NCI-H2081 (cell line): ENCODE measurements at places on chromosomes 16 and 17.

GRCh38 chr16:2833776-2834175 is 3.7 kb downstream of the ZG16B start:
- DNase-seq: no peak

DNA sequence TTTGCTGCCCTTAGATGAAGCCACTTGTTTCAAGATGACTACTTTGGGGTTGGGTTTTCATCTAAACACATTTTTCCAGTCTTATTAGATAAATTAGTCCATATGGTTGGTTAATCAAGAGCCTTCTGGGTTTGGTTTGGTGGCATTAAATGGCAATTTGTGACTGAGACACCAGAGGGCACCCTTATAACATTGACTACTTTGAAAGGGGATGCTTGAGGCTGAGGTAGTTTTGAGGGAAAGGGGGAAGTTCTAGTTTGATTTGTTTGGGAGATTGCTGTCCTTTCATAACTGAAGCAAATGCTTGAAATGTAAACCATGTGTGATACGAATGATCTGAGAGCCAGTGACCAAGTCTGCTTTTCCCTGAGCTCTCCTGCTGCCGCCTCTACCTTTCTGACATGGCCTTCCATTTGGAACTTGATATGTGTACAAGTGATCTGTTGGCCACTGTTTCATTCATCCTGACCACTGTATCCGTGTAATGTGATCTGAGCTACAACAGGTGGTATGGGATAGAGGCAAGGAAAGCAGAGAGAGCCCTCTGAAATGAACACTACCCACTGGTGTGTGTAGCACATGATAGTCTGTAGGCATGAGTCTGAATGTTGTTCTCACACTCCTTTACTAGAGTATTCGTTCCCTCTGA is 5.8 kb upstream of the RARA start:
- peak; percentile 71 for DNase-seq

DNA sequence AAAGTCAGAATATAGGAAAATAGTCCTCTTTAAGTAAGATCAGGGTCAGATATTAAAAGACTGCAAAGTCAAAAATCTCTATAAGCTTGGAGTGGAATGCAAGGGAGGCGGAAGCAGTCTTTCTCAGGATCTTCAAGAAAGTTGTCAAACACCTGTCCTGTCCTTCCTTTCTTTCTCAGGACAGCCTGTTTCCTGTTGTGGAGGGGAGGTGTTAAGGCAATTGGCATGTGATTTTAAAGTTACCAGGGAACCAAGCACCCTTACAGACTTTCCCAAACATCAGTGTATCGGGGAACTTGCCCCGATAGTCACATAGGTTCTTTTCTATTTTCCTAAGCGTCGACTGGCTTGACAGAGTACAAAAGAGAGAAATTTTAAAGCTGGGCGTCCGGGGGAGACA is 2.1 kb downstream of the ATP5PD start:
- DNase-seq: no peak

DNA sequence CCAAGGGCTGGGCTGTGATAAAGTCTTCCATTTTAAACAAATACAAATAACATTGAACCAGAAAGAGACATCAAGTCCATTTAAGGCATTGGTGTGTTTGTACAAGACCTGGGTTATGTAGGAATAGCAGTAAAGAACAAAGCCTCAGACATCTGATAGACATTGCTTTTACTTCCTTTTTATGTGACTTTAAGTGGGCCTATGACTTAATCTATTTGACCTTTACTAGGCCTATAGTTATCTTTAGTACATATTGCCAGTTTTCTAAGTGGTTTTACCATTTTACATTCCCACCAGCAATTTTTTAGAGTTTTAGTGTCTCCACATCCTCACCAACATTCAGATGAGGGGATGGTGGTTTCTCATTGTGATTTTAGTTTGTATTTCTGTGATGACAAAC is 298.8 kb downstream of the ZFHX3 start:
- DNase-seq: no peak

- DNase-seq: no peak
These were observed 70.5 kb downstream of the MARF1 start for GRCh38 chr16:15572329-15573001.

DNA sequence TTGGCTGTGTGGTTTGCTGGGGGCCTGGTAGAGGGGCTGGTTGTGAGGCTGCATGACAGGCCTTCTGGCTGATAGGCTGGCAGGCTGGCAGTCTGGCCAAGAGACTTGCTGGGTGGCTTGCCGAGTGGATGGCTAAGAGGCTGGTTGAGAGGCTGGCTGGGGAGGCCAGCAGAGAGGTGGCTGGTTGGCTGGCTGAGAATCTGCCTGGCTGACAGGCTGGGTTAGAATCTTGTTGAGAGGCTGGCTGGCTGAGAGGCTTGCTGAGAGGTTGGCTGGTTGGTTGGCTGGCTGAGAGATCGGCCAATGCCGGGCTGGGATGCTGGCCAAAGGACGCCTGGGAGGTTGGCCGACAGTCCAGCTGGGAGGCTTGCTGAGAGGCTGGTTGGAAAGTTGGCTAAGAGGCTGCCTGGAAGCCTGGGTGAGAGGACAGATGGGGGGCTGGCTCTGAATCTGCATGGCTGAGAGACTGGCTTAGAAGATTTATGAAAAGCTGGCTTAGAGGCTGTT is 35.9 kb upstream of the ACSM2B start:
- no peak for DNase-seq

DNA sequence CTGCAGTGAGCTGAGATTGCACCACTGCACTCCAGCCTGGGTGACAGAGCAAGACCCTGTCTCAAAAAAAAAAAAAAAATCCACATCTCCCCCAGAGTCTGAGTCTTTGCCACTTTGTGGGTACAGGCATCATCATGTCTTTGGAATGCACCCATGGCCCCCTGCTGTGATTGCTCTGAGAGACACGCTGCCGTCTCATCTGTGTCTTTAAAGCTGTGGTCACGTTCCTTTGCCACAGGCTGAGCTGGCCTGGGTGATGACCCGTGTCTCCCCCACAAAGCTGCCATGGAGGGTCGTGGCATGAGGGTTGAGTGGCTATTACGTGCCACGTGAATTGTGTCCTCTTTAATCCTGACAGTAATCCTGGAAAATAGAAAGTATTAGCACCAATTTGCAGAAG is 20.2 kb downstream of the CRISPLD2 start:
- DNase-seq: no peak

DNA sequence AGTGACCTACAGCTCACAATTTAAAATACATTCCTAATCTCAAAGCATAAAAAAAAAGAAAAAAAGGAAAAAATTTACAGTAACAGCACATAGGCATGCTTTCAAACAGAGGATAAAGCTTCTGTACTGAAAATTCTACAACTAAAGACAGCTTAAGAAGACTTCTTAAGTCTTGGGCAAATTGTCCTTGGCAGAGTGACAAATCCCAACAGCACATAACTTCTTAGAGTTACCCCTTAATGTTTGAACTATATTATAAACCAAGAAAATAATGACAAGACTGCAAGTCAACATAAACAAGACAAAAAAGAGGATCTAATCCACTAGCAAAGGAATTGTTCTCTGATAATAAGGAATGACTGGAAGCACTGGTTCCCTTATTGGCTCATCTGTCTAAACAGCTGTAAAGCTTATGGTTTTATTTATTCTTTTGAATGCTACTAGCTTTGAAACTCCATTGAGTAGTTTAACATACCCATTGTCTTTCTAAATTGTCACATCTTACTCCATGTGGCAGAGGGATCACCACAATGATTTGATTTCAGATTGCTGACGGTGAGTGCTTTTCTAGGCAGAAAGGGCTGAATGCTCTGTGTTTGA is 1576.8 kb upstream of the GOT2 start:
- DNase-seq: no peak

DNA sequence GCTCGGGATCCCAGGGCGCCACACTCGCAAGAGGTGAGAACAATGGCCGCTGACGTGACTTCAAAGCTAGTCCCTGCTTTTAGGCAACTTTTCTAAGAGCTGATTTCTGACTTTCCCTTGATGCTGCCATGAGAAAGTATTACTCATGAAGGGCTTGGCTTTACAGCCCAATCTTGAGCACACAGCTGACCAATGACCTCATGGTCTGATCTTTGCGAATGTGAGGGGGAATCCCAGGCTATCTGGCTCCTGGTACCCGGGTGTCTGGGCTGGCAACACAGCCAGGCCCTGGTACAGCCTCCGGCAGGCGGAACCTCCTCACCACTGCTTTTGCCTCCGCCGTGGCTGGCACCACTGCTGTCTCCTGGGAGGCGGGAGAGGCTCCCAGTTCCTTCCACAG is 17.5 kb downstream of the NDUFAF8 start:
- no peak for DNase-seq

- DNase-seq: no peak
These were observed 66.4 kb upstream of the MPHOSPH6 start for GRCh38 chr16:82236415-82236814.

GRCh38 chr16:12132290-12132689 is 155.8 kb downstream of the SNX29 start:
- no peak for DNase-seq

DNA sequence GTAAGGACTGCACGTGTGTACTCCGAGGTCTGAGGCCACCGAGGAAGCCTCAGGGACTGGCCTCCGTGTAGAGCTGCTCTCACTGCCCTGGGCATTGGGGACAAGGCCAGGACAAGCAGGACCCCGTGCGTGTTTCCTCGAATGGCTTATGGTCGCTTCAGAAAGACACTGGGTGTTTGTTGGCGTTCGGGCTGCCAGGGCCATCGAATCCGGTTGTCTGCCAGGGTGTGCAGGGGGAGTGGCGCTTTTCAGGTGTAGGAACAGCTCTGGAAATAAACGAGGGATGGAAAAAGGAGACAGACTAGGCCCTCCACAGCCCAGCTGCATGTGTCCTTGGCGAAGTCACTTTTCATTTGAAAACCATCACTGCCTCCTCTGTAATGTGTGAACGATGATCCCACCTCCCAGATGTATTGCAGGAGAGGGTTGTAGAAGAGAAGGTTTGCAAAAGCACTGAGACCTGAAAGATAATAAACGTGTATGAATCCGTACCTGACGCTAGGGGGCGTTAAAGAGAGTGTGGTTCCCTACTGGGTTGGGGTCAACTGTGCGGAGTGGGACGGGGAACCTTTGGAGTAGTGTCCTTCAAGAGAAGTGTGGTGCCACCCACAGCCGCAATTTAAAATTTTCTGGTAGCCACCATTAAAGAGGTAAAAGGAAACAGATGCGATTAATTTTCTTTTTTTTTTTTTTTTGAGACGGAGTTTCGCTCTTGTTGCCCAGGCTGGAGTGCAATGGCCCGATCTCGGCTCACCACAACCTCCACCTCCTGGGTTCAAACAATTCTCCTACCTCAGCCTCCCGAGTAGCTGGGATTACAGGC is 2.1 kb upstream of the ZSCAN10 start:
- no peak for DNase-seq

DNA sequence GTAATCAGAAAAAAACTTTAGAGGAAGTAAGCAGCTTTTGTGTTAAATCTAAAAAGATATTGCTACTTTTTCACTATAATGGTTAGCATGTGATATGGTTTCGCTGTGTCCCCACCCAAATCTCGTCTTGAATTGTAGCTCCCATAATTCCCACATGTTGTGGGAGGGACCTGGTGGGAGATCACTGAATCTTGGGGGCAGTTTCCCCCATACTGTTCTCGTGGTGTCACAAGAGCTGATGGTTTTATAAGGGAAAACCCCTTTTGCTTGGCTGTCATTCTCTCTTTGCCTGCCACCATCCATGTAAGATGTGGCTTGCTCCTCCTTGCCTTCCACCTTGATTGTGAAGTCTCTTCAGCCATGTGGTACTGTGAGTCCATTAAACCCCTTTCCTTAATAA is 117.1 kb downstream of the KCNJ2 start:
- no peak for DNase-seq

DNA sequence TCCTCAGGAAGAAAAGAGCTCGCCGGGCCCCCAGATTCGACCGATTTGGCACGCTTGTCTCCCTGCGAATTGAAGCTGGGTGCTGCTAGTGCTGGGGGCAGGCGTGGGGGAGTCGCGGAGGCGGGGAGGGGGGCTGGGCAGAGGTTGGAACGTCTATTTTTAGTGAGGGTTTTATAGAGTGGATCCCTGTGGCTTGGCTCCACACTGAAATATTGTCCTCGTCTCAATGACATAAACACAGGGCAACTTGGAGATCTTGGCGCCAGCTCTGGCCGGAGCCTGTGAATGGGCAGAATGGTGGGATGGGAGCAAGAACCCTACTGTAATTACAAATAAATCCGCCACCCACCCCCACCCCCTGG is 15.7 kb upstream of the NOG start:
- DNase-seq: no peak

DNA sequence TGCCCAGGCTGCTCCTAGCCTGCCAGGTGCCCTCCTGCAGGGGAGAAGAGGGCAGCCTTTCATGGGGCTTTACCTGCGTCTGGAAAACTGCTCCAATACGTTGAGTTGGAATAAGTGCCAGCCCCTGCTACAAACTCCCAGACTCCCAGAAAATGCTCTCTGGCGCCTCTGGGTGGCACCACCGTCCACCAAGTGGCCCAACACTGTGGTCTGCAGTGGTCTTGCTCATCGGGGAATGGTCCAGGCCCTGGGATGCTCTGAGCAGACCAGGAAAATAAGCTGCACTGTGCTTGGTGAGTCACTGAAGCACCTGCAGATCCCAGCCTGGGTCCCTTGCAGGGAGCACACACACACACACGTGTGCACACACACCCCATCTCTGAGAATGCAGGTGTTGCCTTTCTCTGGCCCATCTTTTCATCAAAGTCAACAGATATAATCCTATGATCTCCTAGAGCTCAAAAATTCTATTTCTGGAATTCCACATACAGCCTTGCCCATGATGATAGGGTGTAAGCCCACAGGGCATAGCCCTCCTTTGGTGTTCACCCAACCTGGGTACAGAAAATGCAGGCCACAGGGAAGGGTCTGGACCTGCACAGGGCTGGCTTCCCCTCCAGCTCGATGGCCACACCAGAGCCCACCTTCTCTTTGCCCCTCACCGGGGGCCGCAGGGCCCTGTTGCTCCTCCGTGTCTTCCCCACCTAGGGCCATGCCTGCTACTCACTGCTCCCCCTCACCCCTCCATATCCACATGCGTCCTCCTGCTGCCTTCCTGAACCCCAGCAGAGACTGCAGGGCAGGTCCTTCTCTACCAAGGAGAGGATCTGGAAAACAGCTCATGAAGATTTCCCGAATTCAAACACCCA is 20.5 kb downstream of the CDIP1 start:
- peak; percentile 39 for DNase-seq

DNA sequence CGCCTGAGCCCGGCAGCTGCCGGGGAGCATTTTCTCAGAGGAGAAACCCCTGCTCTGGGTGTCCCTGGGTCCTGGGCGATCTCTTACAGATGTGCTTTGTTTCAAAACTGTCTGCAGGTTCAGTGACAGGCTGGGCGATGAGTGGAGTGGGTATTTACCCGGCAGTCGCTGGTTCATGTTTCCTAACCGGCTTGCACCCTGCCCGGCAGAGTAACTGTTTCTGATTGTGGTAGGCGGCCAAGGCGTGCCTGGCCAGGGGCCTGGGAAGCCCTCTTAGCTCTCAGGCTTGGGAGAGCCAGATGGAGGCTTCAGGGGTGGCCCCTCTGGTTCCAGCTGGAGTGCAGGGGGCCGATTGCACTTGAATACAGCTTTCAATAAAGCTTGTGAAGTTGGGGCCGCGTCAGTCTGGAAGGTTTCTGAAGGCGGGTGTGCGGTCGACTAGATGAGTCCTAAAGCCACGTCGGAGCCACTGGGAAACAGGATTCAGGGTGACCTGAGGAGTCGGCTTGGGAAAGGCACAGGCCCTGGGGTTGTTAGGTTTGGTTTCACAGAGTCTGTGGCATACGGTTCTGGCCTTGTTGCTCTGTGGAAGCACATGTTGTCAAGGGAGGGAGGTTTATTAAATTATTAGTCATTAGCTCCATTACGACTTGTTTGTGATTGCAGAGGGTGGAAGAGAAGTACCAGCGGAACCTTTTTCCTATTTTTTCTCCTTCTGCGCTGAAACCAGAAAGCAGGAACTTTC is 1.4 kb downstream of the BAIAP2 start:
- DNase-seq: no peak

- DNase-seq: no peak
These were observed 7.9 kb upstream of the SLC39A11 start for GRCh38 chr17:73100363-73100762.
